Fibroblast of villous mesenchyme (primary cell): ENCODE measurements at places on chromosomes 4 and X. TPM values are rescaled to one million over a fixed set of nuclear protein-coding genes. Genes with fewer than 3 reads are reported as not detected.

The DOK7 gene
- total RNA-seq = not detected in 2 replicates

The MAGEB1 gene
- not detected in 2 replicates for total RNA-seq

- no peak for DNase-seq
Measured at GRCh38 chrX:73859622-73860021, 296.6 kb downstream of the CHIC1 start.

GRCh38 chrX:71634366-71634765 is 16.1 kb upstream of the CXCR3 start:
- no peak for DNase-seq

- no peak for DNase-seq
Measured at GRCh38 chr4:52366191-52366590, 292.9 kb downstream of the USP46 start.

The NWD2 gene
- not detected in 2 replicates for total RNA-seq

GRCh38 chrX:79259073-79259689 is 108.0 kb downstream of the ITM2A start:
- DNase-seq = no peak

The SSX3 gene
- not detected in 2 replicates for total RNA-seq

GRCh38 chrX:134006484-134007161 is 21.2 kb upstream of the GPC3 start:
- no peak for DNase-seq

The MTNR1A gene
- not detected in 2 replicates for total RNA-seq

DNA sequence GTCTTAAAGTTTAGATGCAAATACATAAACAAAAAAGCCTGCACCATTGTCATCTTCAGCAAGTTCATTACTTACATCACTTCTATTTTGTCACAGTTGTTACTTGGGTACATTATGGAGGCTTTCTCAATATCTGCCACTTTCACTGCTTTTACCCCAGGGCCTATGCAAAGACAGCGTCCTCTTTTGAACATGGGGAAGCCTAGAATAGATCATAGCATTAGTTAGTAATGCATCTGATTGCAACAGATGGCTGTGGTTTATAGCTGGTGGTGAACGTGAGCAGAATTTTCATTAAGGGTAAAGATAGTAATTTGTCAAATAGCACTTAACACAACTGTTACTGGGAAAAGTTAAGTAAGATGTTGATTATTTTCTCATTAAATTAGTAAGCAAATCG is 729 bp downstream of the CXCL11 start:
- DNase-seq = no peak

The RHOH gene
- under 0.01 TPM in 1 of 2 replicates, not detected in the other for total RNA-seq

DNA sequence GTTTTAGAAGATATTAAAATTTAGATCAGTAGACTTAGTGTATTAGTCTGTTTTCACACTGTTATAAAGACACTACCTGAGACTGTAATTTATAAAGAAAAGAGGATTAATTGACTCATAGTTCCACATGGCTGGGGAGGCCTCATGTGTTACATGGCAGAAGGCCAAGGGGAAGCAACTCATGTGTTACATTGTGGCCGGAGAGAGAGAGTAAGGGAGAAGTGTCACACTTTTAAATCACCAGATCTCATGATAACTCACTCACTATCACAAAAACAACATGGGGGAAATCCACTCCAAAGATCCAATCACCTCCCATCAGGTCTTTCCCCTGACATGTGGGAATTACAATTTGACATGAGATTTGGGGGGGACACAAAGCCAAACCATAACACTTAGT is 1159.7 kb upstream of the PCDH7 start:
- DNase-seq = no peak

DNA sequence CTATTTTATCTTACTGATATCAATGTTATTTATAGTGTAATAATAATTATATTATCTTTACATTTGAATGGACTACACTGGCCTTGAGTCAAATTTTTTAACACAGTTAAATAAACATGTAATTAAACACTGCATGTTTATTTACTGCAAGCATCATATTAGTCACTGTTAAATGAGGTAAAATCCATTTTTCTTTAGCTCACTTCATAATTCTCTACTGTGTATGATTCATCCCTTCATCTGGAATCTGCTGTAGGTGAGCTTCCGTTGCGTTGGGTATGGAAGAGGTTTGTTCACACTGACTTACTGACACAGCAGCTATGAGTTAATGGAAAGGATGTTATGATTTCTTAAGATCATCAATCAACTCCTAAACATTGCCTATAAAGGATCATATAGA is 572.3 kb downstream of the PCDH11X start:
- DNase-seq = no peak

The ZDHHC15 gene
- under 0.01 TPM in 1 of 2 replicates, not detected in the other for total RNA-seq

- no peak for DNase-seq
Measured at GRCh38 chrX:43481576-43481975, 174.5 kb upstream of the MAOA start.

- no peak for DNase-seq
Measured at GRCh38 chrX:51281758-51282318, 50.8 kb upstream of the NUDT10 start.

- no peak for DNase-seq
Measured at GRCh38 chrX:71171110-71171801, 26.6 kb downstream of the NLGN3 start.

DNA sequence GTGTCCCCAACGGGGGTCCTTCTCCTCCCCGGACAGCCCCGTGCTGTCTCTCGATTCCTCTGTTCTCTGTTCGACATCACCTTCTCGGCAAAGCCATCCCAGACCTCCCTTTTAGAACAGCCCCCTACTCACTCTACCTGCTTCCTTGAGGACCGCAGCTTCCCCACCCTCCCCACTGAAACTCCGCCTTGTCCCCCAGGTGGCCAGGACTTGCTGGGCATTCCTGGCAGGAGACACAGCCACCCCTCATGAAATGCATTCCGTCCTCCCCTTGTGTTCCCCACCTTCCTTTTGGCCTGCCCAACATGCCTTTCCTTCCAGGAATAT is 34.8 kb upstream of the GPR78 start:
- no peak for DNase-seq

The VCX2 gene
- total RNA-seq = not detected in 2 replicates

GRCh38 chr4:140715119-140715518 is 41.1 kb downstream of the TBC1D9 start:
- no peak for DNase-seq

- no peak for DNase-seq
Measured at GRCh38 chr4:81039351-81039972, 9.0 kb downstream of the BMP3 start.

GRCh38 chr4:42347076-42347475 is 50.2 kb upstream of the SHISA3 start:
- DNase-seq = no peak

DNA sequence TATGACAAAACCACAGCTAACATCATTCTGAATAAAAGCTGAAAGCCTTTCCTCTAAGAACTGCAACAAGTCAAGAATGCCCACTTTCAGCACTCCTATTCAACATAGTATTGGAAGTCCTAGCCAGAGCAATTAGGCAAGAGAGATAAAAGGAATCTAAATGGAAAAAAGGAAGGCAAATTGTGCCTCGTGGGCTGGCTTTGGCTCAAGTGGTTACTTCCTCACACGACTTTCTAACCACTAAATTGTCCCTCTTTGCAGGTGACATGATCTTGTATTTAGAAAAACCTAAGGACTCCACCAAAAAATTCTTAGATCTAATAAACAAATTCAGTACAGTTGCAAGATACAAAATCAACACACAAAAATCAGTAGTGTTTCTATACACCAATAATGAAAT is 57.2 kb downstream of the SCML2 start:
- no peak for DNase-seq

- peak; percentile 49 for DNase-seq
Measured at GRCh38 chrX:22118161-22118830, 86.2 kb downstream of the PHEX start.

DNA sequence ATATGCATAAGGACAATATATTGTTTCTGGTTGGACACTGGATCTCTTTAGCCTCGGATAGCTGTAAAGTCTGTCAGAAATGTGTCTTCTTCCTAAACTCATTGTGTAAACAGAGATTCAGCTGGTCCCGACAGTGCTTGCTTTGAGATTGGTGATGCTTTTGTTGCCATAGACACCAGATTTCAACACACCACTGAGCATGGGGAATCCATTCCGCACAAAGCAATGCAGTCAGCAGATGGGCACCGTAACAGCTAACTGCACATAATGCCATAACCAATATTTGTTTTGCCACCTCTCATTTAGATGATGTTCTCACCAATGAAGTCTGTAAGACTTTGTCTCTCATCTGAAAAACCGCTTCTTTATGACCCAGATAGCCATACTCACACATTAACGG is 33.3 kb upstream of the FAM47C start:
- DNase-seq = no peak

GRCh38 chr4:48203819-48204218 is 65.8 kb downstream of the TEC start:
- no peak for DNase-seq

GRCh38 chr4:82223715-82224114 is 150.1 kb downstream of the HNRNPD start:
- no peak for DNase-seq

DNA sequence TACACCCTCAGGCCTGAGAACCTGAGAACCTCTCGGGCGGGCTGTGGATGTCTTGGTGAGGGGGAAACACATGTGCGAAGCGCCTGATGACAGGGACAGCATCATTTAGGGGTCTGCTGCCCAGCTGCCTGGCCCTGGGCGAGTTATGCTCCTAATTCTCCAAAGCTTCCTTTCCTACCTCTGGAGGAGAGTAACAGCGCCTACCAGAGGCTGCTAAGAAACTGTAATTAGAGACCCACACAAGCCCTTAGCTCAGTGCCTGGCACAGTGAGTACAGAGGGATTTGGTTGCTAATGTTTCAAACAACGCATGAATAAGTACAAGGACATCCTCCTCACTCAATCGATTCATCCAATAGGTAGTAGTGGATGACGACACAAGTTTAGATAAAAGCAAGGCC is 40.4 kb downstream of the BCOR start:
- DNase-seq = no peak
